Esophagus squamous epithelium (tissue), 5 donors: ENCODE measurements at places on chromosomes 13 and 19.

DNA sequence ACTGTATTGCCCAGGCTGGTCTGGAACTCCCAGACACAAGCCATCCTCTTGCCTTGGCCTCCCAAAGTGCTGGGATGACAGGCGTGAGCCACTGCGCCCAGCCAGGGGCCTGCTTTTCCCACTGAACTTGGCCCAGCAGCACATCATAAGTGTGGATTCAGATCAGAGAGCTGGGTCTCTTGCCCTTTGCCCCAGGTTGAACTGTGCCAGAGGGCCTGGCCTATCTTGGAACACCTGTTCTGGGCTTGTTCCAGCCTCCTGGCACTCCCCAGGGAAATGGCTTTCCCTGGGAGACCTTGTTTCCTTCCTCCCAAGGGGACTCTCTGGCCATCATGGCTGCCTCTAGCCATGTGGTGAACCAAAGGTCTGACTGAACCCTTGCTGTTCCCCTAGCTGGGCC is 3.4 kb downstream of the CC2D1A start:
- no peak for DNase-seq

- DNase-seq: no peak
Measured at GRCh38 chr19:42816894-42817293, 51.4 kb upstream of the PSG8 start.

DNA sequence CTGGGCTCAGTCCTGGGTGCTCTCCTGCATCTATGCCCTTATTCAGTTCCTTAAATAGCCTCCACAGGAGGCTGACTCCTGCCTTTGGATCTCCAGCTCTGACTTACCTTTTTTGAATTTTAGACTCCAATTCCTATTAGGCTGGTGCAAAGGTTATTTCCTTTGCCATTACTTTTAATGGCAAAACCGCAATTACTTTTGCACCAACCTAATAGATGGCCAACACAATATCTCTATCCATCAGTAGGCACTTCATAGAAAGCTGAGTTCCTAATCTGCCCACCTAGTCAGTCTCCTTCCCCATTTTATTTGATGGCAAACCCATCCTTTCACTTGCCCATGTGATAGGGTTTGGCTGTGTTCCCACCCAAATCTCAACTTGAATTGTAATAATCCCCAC is 95.3 kb downstream of the CACNA1A start:
- DNase-seq: no peak

- no peak for DNase-seq
Measured at GRCh38 chr19:2461751-2462634, 5.2 kb upstream of the LMNB2 start.

DNA sequence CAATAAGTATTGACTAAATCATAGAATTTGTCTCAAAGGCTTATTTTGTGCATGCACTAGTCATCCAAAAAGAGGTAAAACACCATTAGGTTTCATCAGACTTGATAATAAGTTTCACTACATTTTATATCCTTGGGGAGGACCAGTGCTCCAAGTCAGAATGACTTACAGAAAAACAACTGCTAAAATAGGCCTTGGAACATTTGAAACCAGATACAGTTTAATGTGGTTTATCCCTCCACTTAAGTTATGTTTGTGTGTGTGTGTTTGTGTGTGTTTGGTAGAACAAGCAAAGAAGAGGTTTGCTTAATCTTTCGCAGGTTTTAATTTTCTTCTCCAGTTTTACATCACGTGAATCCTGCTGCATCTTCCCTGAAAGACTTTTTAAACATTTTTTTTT is 570.9 kb downstream of the PCDH9 start:
- no peak for DNase-seq

DNA sequence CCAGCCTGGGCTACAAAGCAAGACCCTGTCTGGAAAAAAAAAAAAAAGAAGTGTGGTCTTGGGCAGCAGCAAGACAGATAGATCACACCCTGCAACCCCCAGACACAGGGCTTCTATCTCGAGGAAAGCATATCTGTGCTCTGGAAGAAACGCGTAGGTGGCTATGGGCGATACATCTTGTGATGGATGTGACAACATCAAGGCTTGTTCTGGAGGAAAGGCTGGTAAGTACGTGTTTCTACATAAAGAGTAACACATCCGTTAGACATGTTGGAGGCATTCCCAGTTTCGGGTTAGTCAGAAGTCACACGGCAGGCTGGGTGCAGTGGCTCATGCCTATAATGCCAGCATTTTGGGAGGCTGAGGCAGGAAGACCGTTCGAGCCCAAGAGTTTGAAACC is 6.6 kb upstream of the DHDH start:
- no peak for DNase-seq

DNA sequence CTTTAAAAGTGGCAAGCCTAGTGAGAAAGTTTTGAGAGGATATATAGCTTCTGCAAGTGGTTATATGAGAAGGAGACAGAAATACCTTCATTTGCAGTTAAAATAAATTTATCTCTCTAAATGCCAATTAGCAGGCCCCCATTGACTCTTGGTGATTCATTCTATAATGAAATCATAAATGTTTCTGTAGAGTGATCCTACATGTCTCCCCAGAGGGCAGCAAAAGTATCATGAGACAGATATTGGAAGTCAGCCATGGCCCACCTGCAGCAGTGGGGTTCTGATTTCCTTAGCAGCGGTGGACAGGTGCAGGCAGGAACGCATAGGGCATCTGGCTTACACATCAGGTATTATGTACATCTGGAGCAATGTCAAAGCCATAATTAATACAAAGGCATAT is 385.4 kb upstream of the SLC10A2 start:
- DNase-seq: no peak

DNA sequence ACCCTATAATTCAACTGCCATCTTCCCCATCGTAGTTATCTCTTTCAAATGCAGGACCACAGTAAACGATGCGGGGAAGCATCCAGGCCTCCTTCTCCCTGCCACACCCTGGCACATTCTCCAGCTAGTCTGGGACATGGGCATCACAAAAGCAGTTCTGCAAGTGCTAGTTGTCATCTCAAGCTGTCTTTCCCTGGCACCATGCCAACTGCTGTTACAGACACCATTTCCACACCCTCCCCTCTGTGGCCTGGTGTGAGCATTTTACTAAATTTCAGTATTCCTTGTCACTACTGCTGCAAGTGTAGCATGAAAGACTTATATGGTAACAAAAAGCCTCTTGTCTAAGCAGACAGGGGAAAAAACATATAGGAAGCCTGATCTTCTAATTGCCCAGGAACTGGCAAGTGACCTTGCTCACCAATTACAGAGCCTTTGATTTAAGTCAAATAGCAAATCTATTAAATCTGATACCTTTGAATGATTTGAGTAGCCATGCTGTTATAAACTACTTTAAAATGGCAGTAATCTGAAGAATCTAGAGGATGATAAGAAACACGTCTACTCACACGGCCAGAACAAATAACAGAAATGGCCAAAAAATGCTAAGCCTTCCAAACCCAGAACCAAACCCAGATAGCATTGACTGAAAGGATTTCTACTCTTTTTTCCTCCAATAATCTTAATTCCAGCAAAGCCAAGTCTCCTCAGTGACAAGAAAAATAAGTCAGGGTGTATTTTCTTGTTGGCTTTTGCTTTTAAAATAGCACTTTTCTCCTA is 179.0 kb downstream of the NUFIP1 start:
- DNase-seq: no peak

DNA sequence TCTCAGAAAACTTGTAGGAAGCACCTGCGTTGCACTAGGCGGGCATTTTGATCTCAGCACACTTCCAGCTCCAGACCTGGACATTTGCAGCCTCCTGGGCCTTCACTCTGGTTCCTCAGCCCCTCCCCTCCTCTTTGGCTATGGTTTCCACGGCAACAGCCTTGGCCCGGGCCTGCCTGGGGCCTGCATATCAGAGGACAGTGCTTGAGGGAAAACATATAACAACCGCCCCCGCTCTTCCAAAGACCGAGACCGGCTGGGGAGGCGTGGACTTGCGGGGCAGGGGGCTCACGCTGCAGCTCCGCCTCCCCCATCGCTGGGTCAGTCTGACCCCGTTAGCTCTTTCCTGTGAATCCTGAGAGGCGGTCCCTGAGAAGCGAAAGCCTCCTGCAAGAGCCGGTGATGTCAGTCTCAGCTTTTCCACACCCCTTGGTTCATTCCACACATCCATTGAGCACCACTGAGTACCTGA is 125.7 kb upstream of the PEG3 start:
- DNase-seq: no peak

DNA sequence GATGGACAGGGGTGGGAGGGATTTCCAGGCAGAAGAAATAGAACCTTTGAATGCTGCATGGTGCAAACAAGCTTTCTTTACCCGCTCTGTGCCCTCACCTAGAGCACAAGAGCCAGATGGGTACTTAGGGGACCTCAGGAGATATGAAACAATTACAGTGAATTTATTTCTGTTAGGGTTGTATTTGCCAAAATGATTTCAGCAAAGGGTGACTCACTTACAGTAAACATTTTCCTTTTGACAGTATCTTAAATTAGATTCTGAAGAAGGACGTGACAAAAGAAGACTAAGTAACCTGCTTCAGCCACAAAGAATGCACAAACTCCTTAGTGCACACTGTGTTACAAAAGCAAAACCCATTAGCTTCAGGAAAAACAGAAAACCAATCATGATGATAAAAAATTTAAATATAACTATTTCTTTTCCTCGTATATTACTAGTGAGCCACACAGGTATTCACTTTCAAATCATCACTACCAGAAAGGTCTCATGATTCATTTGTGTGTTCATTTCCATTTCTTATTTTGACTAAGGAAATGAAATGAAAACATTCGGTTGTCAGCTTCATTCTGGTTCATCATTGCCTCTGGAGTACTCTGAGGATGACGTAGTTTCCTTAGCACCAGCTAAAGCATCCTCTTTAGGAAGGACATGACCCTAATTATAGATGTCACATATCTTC is 158.8 kb downstream of the NHLRC3 start:
- no peak for DNase-seq

DNA sequence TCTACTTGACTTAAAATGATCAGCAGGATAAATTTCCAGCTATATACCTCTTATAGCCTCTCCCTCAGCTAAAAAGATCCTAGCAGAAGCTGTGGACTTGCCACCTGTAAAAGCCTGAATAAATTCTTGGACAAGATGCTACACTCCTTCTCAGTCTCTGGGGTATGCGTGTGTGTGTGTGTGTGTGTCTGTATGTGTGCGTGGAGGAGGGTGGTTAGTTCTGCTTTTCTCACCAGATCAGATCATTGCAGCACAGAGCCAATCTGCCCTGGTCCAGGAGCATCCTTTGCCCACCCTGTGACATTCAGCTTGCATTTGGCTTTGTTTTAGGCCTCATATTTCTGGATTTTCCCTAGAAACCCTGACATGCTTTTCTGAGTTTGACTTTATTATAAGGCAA is 438.3 kb downstream of the RFC3 start:
- no peak for DNase-seq

DNA sequence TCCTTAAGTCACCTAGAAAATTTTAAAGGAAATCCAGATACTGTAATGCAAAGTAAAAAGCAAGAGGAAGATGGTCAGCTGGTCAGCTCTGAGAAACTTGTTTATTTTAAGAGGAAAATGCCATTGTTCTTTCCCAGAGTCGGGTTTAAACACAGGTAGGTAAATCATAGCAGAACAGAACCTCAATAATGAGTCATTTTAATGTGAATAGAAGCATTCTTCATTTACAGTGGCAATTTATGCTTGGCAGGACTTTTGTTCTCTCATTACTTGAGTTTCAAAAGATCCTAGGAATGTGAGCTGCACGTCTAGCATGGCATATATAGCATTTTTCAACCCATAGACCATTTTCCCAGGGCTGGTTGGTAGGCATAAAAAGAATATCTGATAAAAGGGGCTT is 132.3 kb downstream of the LIG4 start:
- DNase-seq: no peak

DNA sequence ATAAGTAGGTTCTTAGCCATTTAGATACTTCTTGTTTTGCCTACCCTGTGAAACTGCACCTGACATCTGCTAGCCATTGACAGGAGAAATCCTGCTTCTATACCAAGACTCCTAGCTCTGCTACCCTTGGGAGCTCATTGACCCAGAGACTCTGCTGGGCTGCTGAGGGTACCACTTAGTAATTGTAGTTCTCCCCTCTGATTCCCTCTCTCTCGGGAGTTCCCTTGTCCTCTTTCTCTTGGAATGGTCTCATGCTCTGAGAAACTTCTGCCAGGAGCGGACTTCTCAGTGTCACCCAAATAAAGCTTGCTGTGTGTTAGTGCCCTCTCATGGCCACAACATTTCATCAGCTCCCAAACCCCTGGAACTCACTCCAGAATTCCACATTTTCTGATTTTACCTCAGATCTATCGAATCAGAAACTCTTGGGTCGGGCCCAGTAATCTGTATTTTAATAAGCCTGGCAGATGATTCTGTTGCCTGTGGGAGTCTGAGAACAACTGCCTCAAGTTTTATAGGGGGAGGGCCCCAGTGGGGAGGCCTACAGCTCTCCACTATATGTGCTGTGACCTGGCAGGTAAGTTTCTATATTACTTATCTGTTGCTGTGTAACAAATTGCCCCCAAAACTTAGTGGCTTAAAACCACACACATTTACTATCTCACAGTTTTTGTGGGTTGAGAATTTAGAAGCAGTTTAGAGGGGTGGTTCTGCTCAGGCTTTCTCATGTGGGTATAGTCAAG is 221.1 kb downstream of the TDRD3 start:
- no peak for DNase-seq

DNA sequence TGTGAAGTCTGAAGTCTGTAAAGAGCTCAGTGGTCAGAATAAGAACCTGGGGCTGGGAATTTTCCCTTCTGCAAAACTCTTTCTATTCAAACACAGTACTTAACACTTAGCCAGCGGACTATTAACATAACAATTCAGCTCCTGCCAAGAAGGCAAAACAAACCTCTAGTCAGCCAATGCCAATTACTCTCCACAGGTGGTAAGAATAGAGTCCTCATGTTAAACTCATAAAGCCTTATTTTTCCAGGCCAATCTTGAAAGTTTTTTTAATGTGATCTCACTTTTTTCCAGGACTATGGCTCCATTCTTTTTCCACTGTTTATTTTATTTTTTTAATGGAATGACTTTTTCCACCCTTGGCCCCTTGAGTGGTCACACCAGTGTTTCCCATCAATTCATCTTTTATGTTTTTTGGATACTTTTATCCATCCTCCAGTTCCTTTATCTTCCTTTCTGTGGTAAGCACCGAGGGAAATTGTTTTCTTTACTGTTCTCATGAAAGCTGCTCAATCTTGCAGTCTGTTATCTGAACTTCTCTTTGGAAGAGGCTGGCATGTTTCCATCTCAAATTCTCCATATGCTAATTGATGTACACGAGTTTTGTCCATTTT is 217.3 kb downstream of the LHFPL6 start:
- no peak for DNase-seq

DNA sequence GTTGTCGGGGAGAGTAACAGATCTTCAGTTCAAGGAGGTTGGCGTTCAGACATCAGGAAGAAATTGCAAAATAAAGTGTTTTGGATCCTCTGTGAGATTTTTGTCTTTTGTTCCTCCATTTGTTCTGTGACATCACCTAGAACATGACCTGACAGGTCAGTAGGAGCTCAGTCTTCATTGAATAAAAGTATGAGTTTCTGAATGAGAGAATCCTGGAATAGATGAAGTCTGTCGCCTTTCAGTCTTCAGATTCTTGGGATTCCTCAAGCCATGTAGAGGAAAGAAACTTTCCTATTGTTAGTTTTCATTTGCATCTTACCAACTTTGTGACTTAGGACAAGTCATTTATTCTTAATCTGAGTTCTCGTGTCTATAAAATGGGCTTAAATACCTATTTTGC is 14.4 kb downstream of the ARHGAP35 start:
- no peak for DNase-seq
